ENCODE measurements at places on chromosomes 1 and 21.

GRCh38 chr1:190474650-190475211 is 2.9 kb downstream of the BRINP3 start:
- DNase-seq: no peak

DNA sequence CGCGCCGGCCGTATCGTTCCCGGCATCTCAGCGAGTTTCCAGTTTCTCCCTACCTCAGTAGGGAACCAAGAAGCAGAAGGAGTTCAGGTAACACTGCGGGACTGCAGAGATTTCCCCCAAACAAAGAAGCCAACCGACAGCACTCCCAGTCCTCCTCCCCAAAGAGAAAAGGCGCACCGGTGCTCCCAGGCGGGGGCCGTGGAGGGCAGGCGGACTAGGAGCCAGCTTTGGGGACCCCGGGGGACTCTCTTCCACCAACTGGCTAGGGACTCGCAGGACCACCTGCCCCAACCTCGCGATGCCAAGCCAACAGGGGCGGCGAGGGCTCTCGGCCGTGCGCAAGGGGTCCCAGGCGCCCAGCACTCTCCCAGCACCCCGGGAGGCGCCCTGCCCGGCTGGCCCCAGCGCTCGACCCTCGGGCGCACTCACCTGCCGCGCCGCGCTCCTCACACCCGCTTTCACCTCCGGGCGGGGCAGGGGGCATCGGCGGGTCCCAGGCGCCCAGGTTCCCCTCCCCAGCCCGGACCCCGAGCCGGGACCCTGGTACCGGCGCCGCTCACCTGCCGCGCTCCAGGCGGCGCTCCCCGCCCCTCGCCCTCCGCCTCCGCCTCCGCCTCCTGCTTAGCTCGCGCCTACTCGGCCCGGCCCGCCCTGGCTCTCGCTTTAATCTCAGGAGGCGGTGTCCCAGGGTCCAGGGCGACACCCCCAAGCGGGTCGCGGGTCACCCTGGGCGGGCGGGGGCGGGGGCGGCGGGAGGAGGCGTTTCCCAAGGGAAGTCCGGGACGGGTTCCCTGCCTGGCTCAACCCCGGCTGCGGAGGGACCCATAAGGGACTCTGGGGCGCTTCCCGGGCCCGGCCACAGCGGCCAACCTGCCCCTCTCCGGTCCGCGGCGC is at the start of gene TMPRSS2:
TMPRSS2 (minus strand) TSS at position 638 of the 894 bp plus-strand sequence. CDS start 10,025 bp downstream, outside the sequence.
- DNase-seq: peak; percentile 90

DNA sequence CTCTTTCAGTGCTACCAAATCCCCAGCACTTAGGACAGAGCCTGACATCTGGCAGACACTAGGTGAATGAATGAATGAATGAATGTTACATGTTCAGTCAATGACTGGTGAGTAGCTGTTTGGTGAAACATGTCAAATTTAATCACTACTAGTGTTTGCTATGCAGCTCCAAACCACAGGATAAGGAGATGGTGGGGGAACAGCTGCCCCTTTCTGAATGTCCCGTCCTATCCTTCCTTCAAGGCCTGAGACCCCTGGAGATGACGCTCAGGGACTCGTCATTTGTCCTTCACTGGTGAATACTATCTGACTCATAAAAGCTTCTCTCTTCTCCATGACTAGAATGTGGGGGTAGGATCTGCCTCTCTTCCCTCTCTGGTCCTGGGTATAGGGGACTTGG is 175.4 kb downstream of the HIVEP3 start:
- no peak for DNase-seq

DNA sequence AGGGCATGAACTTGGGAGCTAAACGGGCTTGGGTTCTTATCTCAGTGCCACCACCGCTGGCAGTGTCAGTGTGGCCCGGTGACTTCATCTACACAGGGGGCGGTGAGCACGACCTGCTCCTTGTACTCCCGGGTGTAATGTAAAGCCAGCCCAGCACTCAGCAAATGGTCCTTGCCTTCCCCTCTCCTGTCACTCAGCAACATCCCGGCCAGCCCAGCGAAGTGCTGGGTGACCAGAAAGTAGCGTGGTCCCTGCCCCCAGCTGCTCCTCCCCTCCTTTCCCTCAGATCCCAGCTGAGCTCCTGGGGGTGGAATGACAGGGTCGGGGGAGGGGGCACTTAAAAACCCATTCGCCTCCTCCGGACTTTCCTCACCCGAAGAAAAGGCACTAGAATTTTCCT is 7.2 kb downstream of the KCNN3 start:
- no peak for DNase-seq

DNA sequence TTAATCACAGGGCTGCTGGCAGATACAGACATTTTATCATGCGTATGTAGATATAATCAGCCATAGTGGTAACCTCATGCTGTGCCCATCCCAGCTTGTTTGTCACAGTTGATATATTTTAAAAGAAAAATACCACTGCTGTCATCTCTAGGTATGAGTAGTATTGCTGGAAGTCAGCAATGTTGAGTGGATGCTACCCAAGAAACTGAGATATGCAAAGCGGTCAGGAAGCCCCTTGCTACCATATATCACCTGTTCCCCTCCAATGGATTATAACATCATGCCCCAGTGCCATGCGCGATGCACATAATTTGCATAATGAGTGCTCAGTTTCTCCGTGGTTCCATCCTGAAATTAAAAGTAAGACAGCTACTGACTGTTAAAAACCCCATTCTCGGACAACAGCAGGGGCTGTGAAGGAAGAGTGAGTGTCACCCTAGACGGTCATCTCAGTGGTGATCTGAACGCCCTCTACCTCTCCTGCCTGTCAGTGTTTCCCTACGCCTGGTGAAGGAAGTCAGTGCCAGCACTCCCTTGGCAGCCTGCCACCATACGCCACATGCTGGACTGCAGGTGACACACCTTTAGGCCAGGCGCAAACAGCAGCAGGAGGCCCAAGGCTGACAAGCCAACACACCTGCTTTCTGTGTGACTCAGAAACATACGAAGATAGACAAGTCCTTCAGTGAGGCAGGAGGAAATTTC is 2.7 kb downstream of the IL10RB start:
- DNase-seq: no peak

- no peak for DNase-seq
Observed at GRCh38 chr1:20701847-20702246, 16.0 kb downstream of the KIF17 start.

DNA sequence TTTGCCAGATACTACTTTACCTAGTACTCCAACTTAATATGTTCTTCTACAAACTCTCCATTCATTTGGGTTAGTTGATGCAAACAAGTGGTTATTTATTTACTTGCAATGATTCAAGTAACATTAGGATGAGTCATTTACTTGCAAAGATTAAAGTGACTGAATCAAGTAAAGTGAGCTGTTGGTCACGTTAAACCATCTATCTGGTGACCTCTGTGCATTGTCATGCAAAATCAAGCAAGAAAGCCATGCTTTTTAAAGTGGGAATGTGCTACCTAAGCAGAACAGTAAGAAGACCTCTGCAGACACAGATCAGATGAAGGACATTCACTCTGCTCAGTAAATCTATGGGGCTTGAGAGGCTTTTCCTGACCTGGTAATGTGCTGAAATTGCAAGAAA is 254.7 kb downstream of the LRRIQ3 start:
- no peak for DNase-seq

GRCh38 chr1:81004011-81004410 is 796.7 kb upstream of the ADGRL2 start:
- DNase-seq: no peak

DNA sequence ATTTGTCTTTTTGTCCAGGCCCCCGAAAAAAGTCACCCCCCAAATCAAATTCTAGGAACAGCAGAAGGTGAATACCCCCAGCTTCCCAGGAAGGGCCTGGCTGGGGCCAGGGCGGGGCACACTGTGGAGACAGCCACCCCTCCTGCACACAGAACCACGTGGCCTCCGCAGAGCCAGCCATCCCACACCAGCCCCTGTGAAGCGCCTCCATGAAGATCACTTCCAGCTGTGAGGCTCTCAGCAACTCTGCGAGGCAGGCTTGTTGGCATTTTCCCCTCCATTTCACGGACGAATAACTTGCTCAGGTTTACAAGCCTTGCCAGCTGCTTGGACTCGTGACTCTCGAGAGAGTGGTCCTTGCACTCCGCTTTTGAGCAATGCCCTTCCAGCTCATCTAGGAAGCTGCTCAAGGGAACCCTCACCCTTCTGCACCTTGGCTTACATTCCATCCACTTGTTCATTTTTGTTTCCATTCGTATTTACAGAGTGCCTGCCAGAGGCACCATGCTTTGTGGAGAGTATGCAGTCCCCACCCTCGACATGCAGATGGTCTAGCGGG is 48.2 kb downstream of the SYT6 start:
- no peak for DNase-seq

DNA sequence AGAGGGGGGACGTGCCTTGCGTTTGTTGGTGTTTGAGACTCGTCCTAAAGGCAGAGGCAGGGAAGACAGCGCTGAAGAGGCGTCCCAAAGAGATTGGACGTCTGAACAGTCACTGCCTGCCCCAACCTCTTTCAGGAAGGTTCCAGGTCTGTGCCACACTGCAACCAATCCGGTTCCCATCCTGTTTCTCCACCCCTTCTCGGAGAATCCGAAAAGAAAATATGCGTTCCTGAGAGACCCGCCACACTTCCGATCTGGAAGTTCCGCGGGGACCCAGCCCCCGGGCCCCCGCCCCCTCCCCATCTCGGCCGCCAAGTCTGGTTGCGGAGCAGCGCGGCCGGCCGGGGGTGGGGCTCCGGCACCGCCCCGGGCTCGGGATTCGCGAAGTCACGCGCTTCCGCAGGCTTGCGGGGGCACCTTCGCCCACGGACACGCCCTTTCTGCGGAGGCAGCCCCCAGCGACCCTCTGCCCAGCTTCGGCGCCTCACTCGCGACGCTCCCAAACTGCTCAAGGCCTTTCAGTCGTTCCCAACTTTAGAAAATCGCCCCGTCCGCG is 124.5 kb upstream of the DPYD start:
- no peak for DNase-seq

- no peak for DNase-seq
Observed at GRCh38 chr1:65279070-65279779, 30.1 kb upstream of the DNAJC6 start.

- DNase-seq: no peak
Observed at GRCh38 chr21:37746849-37747248, 169.4 kb downstream of the KCNJ6 start.

DNA sequence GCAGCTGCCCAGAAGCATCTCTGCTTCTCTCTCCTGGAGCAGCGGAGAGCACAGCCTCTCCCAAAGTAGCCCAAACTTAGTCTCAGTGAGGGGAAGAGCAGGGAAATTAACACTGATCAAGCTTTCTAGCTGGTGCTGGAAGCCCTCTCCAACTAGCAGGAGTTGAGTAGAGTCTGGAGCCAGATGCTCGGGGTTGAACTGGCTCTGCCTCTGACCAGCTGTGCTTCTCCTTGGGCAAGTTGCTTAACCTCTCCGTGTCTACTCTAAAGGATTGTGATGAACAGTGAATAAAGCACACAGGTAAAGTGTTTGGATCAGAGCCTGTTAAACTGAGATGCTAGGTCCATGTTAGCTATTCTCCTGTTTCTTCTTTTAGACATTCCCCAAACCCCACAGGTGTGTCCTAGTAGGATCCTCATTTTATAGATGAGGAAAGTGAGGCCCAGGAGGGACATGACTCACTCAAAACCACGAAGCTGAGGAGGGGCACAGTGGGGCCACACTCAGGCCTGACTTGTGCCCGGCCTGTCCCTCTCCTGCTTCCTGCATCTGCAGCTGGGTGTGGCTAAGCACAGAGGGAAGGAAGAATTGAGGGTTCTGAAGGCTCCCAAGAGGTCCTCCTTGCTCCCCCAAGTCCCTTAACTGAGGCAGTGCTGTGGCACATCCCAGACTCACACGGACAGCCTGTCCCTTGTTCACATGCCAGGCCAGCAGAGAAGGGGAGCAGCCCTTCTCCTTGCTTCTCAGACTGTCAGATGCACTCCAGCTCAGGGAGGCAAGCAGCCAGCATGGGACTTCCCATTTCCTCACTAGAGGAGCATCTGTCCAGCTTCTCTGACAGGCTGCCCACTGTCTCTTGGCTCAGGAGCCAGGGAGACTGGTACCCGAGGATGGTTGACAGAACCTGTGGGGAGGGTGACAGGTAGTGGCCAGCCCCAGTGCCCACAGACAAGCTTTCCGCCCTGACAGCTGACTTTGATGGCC is 152.0 kb upstream of the IGSF21 start:
- DNase-seq: no peak

- no peak for DNase-seq
Observed at GRCh38 chr1:10835421-10835820, 39.0 kb upstream of the CASZ1 start.

GRCh38 chr1:162151900-162152829 is 82.7 kb downstream of the NOS1AP start:
- peak; percentile 17 for DNase-seq

GRCh38 chr1:30929944-30930525 is 21.5 kb upstream of the SDC3 start:
- DNase-seq: no peak

GRCh38 chr1:227038401-227038800 is 98.3 kb downstream of the COQ8A start:
- DNase-seq: no peak

- DNase-seq: no peak
Observed at GRCh38 chr1:94920061-94920460, 6.8 kb downstream of the CNN3 start.

- peak; percentile 55 for DNase-seq
Observed at GRCh38 chr1:67685558-67686266, 711 bp downstream of the GADD45A start.

DNA sequence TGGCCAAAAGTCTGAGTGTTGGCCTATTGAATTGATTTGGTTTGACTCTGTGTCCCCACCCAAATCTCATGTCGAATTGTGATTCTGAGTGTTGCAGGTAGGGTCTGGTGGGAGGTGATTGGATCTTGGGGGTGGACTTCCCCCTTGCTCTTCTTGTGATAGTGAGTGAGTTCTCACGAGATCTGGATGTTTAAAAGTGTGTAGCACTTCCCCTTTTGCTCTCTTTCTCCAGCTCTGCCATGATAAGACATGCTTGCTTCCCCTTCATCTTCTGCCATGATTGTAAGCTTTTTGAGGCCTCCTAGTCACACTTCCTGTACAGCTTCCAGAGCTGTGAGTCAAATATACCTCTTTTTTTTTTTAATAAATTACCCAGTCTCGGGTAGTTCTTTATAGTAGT is 297.1 kb upstream of the ZRANB2 start:
- DNase-seq: no peak

DNA sequence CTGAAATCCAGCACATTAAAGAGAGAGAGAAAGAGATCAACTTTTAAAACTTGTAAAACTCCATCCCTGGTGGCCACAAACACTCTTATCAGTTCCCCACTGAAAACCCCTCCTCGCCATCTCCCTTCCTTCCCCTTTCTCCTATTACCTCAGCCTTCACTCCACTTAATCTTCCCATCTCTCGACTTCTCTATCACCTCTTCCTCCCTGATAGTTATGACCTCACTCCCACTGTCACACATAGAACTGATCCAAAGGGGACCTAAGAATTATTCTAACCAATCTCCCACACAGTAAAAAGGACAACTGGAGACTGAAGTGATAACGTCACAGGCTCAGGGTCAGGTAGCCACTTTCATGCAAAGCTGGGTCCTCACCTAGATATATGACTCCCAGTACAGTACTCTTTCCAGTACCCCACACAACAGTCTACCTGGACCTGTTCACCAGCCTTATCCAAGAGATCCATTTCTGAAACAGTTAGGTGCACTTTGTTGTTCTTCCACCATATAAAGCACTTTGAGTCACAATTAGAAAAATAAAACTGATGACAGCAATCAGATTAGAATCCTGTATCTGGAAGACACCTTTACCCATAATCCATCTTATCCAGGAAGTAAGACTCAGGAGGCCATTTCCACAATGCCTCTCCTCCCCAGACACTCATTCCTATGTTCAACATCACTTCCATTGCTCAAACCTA is 324.8 kb downstream of the SMYD3 start:
- no peak for DNase-seq
